CD4-positive, alpha-beta T cell treated with Interleukin-6 at 100 ng/mL for 8 hours (primary cell): ENCODE measurements at places on chromosomes 1 and 21.

DNA sequence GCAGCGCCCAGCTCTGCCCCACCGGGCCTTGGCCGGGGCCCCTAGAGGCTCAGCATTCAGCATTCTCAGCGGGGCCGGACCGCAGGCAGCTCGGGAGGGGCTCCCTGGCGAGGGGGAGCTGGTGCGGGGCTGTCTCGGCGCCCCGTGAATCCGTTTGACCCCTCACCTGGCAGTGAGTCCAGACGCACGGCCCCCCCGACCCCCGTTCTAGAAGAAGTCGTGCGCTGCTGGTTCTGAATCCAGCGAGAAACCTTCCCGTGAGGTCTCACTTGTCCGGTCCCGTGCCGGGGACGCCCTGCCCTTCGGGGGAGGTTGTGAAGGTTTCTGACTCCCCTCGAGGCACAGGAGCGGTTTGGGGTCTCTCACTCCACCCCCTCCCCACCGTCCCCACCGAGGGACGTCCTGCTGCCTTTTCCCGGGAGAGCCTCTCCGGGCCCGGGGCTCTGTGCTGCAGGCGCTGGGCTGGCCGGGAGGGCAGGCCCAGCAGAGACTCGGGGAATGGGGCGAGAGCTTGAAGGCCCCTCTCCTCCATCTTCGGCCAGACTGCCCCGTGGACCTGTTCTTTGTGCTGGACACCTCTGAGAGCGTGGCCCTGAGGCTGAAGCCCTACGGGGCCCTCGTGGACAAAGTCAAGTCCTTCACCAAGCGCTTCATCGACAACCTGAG lies 655 bp downstream of the COL6A1 start:
- no peak for DNase-seq

DNA sequence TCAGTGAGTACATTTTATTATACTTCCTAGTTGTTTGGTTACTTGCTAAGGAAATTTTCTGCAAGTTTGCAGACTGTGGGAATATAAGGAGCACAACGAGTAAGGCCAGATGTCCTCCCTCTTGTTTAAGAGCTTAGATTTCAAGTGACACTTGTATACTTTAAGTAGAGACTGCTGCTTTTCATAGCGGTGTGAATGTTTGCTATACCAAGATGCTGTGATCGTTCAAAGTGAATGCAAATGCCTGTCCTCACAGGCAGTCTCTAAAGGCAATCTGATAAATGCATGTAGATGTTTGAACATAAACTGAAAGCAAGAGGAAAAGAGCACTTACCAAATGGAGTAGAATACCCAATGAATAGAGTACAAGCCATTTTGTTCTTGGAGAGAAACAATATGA lies 226.4 kb downstream of the NRIP1 start:
- DNase-seq: no peak

- DNase-seq: peak; percentile 52
Measured at GRCh38 chr1:27436204-27437159, 44.1 kb downstream of the GPR3 start.

DNA sequence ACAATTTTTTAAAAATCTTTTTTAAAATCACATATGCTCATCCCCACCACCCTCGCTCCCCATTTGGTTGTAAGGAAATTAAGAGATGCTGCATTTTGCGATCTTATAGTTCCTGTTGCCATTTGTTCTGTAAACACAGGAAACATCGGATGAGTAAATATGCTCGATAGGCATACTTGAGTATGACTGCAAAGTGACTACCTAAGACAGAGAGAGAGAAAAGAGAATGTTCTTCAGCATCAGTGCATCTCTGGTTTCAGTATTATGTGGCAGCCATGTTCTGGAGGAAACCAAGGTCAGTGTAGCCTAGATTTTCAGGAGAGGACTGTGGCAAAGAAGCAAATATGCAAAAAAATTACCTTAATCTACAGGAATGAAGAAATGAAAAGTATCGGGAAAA lies 265.5 kb upstream of the FMN2 start:
- DNase-seq: no peak

DNA sequence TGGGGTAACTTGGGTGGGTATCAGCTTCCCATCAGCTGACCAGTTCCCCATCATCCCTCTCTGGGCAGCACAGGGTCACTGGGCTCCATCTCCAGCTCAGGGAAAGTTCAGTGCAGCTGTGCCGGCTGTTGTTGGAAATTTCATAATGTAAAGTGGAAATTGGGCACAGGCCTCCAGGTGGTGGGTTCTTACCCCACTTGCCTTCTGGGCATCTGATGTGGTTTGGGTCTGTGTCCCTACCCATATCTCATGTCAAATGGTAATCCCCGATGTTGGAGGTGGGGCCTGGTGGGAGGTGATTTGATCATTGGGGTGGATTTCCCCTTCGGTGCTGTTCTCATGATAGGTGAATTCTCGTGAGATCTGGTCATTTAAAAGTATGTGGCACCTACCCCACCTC lies 59.7 kb upstream of the PSEN2 start:
- no peak for DNase-seq

DNA sequence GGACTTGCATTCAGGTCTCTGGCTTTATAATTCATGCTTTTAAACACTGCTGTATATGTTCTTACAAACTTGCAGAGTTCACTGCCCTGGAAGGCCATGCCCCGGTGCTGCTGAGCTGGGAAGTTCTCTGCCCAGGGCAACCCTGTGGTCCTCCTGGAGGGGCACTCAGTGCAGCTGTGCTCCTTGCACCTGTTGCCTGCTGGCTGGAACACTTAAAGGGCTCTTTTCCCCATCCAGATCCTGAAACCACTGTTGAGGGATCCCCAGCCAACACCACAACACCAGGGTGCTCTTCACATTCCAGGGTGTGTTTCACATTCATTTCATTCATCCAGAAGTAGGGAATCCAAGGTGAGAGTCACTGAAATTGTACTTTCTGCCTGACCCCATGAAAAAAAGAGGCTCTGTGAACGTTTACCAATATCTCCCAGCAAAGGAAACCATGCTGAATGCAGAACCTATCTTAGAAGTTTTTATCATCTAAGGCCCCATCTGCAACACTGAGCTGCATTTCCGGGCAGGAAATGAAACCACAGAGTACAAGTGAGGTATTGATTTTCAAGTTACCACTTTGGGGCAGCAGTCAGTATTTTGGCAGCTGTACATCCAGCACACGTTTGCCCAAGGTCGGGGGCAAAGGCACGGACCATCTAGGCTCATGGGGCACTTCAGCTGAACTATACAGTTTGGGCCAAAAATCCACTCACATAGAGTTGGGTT lies 16.4 kb upstream of the KIAA0040 start:
- peak; percentile 75 for DNase-seq
